ENCODE measurements at places on chromosomes 6 and 20.

GRCh38 chr6:155561257-155561965 lies 105.8 kb upstream of the NOX3 start:
- DNase-seq: no peak

DNA sequence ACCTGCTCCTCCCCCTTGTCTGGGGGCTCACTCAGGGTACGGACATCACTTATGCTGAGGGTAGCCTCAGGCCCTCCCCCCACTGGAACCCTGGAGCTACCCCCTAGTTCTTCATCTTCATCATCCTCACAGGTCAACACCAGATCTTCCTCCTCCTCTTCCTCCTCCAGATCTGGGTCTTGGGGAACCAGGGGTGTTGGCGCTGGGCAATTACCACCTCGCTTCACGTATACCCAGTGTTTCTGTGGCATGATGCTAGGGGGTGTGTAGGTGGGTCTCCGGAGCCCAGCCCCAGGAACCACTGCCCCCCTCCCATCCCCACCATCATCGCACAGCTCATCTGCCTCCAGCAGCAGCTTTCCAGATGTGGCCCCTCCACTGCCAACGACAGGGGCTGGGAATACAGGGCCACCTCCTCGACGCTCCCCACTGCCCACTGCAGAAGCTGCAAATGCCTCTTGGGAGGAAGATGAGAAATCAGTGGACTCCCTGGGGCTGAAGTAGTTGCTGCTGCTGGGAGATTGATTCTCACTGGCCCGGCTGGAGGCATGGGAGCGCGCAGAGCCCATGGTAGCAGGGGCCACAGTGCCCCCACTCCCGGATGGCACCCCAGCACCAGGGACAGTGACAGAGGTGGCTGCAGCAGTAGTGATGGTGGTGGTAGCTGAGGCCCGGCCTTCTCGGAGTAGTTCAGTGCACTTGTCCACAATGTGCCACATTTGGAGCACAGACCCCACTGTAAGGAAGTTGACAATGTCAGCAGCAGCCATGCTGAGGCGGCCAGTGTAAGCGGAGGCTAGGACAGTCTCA lies 1.5 kb downstream of the ZBTB22 start:
- no peak for DNase-seq

DNA sequence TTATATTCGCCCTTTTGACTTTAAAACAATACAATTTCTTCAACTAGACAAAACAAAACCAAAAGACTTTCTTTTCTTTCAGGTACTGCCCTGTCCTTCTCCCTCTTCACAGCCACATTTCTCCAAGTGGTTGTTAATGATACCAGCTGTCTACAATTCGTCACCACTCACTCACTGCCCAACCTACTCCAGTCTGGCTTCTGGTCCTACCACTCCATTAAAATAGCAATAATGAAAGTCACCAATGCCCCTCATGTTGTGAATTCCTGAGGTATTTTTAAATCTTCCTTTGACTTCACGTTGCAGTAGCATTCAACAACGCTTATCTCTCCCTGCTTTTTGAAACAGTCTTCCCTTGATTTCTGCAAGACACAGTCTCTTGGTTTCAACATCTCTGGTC lies 11.6 kb upstream of the MAN1A1 start:
- DNase-seq: no peak

DNA sequence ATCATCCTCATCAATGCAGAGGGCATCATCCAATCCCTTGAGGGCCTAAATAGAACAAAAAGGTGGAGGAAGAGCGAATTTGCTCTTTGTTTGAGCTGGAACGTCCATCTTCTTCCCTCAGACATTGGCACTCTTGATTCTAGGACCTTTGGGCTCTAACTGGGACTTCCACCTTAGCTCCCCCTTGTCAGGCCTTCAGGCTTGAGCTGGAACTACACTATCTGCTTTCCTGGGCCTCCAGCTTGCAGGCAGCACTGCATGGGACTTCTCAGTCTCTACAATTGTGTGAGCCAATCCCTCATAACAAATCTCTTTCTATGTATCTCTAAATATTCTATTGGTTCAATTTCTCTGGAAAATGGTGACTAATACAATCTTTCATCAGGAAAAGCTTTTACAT lies 155.4 kb downstream of the MCHR2 start:
- DNase-seq: no peak

GRCh38 chr6:163588220-163588919 lies 173.9 kb downstream of the QKI start:
- DNase-seq: no peak

DNA sequence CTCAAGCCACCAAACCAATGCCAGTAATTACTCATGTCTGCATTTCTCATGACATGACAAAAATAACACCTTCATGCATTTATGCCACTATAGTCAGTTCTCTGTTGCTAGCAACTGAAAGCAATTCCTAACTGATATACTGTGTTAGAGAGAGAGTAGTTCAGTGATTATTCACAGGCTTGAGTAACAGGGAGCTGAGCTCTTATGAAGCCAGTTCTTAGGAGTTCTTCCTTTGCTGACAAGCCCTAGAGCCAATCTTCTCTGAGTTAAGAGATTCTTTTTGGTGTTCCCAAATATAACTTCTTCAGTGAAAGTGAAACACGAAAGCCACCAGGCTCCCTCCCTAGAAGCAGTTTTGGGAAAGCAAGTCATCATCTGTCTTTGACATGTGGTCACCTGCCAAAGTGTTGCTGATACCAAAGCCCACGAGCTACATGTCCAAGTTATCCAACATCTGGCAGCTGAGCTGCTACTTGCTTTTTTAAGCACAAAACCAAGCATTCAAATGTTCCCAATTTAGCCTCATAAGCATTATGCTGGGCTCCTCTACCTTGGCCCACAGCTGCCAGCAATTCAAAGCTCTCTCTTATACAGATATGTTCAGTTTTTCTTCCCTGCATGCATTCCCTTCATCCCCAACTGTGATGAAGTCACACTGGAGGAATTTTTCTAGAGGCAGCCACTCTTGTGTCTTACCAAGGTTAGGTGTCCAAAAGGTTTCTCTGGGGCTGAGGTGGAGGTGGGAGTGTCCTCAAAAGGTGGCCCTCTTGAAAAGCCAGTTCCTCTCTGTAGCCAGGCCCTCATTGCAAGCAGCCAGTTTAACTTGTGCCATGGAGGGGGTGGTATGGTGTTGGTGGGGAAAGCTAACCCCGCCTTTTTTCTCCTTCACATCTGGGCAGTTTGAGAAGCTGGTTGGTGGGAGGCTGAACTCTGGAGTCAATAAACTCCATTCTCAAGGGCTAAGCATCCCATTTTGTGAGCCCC lies 92.7 kb upstream of the ARMC2 start:
- no peak for DNase-seq

GRCh38 chr6:137089305-137089704 lies 44.5 kb upstream of the IL20RA start:
- DNase-seq: no peak

All from left ventricle myocardium inferior (tissue), 1 donor.